A549 treated with DMSO at 1 μM for 4 hours (cell line): ENCODE measurements at places on chromosomes 4 and X. TPM values are rescaled to one million over a fixed set of nuclear protein-coding genes. Genes with fewer than 3 reads are reported as not detected.

Gene BEND2
- total RNA-seq, result 0.03 TPM in 1 of 5 replicates, not detected in the others

Gene FAAH2
- total RNA-seq, result 0.05 to 0.36 TPM (median 0.10 TPM) in 3 of 5 replicates, not detected in the others

Gene ADH1B
- not detected in 5 replicates for total RNA-seq

Gene TMPRSS11F
- total RNA-seq, result not detected in 5 replicates

Gene CXCR3
- 0.13 TPM in 2 of 5 replicates, not detected in the others for total RNA-seq

Gene TGIF2LX
- total RNA-seq, result not detected in 5 replicates

Gene LEF1
- total RNA-seq, result not detected in 5 replicates

Gene CDKL2
- total RNA-seq, result 0.45 to 0.86 TPM (median 0.64 TPM) in 5 replicates

Gene PLAC8
- 0.80 to 1.5 TPM (median 1.3 TPM) in 5 replicates for total RNA-seq

Gene SLITRK4
- 0.02 TPM in 2 of 5 replicates, not detected in the others for total RNA-seq

Gene GUCY1A1
- total RNA-seq, result not detected in 5 replicates

Gene CENPVL1
- not detected in 5 replicates for total RNA-seq

Gene SYTL4
- total RNA-seq, result 1.1 to 3.2 TPM (median 2.3 TPM) in 5 replicates

Gene SPANXD
- 0.17 TPM in 1 of 5 replicates, not detected in the others for total RNA-seq

Gene ATOH1
- total RNA-seq, result not detected in 5 replicates
